ENCODE measurements at places on chromosomes 5 and 9.
A peak's percentile ranks its signal among the peaks of the same experiment; 100 is the strongest.

DNA sequence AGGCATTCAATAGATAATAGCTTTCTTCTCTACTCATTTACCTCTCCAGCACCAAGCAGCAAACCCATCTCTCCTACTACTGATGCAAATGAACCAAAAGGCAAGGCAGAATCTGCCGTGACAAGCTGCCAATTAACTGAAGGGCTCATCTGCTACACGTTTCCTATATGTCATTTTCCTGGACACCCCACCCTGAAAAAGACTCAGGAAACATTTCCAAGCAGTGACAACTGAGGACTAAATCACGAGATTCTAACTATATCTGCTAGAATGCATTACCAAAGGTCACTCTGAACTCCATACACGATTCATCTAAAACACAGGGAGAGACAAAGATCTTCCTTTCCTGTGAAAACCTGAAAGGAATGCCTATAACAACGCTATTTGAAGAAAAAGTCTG is 12.9 kb downstream of the PLPP1 start:
- no peak for DNase-seq

DNA sequence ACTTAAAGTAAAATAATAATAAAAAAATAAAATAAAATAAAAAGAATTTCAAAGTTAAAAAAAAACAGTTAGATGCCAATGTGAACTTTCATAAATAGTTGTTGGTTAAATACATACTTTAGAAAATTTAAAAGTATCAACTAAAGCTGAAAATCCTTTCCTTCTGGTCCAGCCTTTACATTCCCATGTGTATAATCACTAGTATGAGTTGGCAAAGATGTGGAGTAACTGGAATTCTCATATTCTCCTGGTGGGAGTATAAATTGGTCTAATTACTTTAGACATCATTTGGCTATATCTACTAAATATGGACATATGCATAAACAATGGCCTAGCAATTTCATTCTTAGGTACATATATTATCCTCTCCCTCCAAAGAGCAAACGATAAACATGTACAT is 619.9 kb downstream of the PTPRD start:
- no peak for DNase-seq

DNA sequence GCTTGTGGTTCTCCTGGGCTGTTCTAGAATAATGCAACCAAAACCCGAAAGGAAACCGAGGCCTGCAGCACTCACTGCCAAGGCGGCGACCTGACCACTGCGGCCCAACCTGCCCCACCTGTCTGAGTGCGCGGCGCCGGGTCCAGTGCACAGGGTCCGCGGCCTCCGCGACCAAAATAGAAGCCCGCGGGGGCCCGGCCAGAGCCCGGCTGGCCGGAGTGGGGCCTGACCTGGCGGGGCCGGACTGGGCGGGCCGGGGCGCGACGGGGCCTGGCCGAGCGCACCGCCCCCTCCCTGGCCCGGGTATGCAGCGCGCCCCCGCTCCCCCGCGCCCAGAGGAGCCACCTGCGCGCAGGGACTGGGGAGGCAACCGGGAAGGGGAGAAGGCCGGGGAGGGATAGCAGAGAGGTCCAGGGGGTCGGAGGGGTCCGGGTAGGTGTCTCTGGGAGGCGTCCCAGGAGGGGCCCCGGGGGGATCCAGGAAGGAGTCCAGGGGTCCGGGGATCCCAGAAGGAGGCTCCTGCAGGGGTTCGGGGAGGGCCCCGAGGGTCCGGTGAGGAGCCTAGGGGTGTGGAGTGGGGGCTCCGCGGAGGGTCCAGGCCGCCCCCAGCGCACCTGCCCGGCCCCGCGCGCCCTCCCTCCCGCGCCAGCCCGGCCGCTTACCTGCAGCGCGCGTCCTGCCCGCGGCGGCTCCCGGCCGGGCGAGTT is 503 bp downstream of the SEMA4D start:
- DNase-seq = no peak

GRCh38 chr9:122168356-122168755 is 8.6 kb downstream of the MORN5 start:
- DNase-seq = no peak

DNA sequence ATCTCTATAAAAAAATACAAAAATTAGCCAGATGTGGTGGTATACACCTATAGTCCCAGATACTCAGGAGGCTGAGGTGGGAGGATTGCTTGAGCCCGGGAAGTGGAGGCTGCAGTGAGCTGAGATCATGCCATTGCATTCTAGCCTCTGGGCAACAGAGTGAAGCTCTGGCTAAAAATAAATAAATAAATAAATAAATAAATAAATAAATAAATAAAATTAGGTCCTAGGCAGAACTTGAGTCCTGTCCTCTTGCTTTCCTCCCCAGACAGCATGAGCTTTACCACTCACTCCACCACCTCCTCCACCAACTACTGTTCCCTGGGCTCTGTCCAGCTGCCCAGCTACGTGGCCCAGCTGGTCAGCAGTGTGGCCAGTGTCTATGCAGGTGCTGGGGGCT is 31.6 kb upstream of the SPZ1 start:
- DNase-seq = no peak

- no peak for DNase-seq
Observed at GRCh38 chr5:144002876-144003275, 167.6 kb downstream of the YIPF5 start.

- no peak for DNase-seq
Observed at GRCh38 chr5:167790045-167790444, 501.4 kb upstream of the WWC1 start.

DNA sequence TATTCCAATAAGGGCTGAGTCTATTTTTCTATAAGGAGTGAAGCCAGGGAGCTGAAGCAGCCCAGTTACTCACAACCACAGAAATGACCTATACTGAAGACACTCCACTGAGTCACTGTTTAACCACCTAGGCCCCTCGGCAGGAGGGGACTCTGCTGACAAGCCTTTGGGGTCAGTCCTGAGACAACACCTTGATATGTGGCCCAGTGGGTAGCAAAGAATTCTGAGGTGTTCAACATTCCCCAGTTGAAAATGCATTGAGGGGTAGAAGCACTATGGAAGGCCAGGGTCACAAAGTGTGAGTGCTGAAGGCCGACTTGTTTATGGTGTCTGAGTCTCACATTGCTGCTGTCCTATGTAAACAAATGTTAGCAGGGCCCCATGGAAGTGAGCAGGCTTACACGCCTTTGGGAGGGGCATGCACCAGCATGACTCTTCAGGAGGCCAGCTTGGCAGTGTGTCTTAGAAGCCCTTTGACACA is 112.6 kb upstream of the NFIL3 start:
- DNase-seq = peak; percentile 62

DNA sequence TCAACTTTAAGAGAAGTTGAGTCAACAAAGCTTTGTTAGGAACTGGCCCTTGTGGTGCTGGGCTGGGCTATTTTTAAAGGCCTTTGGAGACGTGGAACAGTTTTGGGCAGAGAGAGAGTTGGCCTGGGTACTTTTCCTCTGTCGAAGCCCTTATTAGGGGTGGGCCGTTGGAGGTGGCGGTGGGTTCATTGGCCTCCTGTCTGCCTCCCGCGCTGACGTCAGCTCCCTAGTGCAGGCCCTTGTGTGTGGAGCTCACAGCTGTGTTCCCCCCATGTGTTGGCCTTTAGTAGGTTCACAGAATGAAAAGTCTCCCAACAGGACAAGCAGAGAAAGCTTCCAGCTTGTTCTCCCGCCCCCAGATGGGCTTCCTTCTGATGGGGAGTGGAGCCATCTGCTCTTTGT is 2.7 kb downstream of the NCS1 start:
- DNase-seq = no peak

DNA sequence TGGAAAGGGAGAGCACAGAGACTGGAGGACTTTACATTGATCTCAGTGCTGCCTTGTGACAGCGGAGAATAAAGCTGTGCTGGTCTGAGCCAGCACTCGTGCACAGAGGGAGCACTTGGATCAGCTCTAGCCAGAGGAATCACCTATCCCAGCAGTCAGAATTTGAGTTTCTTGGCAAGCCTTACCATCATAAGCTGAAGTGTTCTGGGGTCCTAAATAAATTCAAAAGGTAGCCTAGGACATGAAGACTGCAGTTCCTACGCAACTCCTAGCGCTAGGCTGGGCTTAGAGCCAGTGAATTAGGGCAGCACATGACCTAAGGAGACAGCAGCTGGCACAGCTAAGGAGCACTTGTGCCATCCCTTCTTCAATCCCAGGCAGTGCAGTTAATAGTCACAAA is 119.5 kb downstream of the HMHB1 start:
- no peak for DNase-seq

DNA sequence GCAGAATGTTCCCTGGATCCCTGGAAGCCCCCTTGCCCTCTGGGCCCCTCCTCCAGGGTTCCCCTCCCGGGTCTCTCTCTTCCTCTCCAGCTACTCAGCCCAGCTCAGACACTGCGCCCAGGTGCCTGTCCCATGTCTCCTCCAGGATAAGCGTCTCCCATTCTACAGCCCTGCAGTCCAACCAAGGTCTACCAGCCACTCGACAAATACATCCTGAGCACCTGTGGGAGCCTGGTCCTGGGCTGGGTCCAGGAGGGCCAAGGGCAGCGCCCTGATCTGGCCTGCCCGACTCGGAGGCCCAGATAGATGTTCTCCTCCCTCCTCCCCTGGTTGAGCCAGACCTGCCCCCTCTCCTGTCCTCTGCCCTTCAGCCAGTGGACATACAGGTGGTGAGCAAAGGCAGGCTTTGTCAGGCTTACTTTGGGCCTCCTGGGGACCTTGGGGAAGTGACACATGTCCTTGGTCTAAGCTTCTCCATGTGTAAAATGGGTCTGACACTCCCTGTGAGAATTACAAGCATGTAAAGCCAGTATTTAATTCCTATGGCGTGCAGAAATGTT is 1.4 kb downstream of the FLT4 start:
- DNase-seq = no peak

DNA sequence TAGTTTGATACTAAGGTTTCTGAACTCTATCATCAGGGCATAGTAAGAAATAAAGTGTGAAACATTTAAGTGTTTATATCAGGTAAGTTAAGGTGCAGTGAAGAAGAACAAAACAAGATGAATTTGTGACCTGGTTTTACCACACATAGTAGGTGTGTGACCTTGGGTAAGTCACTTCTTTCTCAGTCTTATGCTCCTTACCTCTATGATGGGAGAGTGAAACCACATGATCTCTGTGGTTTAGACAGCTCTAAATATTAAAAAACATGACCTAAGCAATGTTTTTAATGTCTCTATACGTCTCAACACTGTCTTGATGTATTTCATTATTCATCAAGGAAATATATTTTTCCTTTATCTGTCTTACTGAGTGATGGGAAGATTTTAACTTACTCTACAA is 629.6 kb upstream of the DMAC1 start:
- no peak for DNase-seq

DNA sequence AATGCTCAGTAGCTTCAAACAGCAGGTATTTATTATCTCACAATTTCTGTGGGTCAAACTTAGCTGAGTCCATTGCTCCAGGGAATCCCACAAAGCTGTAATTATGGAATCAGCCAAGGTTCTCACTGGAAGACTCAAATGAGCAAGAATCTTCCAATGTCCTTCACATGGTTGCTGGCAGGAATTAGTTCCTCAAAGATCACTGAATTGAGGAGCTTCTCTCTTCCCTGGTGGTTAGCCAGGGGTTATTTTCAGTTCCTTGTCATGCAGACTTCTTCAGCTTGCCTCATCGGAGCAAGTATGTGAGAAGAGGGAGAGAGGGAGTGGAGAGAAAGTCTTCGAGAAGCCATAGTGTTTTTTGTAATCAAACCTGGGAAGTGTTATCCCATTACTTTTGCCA is 2331.9 kb downstream of the MAT2B start:
- DNase-seq = no peak

- peak; percentile 74 for DNase-seq
Observed at GRCh38 chr5:41246376-41246775, 33.0 kb upstream of the C6 start.

- no peak for DNase-seq
Observed at GRCh38 chr5:219460-219863, 1.3 kb downstream of the SDHA start.

All from urothelium cell line (cell line).